SJCRH30 (cell line): ENCODE measurements at places on chromosomes 11 and 22.

DNA sequence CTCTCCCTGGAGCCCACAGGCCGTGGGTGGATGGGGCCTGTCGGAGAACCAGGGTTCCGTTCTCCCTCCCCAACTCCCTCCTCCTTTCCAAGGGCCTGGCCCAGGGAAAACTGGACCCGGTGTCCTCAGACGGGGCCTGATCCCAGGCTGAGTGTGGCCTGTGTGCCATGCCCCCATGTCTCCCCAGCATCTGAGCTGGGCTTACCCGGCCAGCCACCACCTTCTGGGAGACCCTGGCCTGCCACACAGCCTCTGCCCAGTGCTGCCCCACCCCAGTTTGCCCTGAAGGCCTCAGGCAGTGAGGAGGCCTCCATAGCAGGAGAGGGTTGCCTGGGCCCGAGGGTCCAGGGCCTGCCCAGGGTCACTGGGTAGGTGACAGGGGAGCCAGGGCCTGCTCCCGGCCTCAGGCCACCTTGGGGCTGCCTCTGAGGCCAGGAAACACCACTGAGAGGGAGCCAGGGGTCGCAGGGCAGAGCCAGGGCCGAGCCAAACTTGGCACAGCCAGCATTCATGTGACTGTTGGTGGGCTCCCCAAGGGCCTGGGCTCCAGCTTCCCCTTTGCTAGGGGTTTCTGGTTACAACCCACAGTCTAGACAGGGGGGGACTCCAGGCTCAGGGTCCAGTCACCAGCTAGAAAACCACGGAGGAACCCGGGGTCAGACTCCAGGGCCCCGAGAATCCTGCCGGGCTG lies 590 bp upstream of the IFITM10 start:
- peak; percentile 36 for DNase-seq

GRCh38 chr22:19508024-19508776 lies 16.0 kb downstream of the CLDN5 start:
- DNase-seq, result no peak

- no peak for DNase-seq
Observed at GRCh38 chr22:46241396-46242007, 8.6 kb downstream of the CDPF1 start.

DNA sequence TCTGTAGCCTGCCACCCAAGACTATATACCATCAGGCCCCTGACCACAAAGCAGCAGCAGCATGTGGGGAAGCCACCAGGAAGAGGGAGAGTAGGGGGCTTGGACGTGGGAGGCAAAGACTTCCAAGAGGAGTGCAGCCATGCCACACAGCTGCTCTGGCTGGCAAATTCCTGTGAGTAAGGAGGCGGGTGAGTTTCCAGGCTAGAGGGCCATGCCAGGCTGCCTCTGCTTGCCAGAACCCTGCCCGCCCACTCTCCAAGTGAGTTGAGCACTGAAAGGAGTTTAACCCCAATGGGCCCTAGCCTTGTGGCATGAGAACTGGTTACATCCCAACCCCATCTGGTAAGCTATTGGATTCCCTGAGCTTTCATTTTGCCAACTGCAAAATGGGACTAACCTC lies 4.7 kb upstream of the DGAT2 start:
- no peak for DNase-seq

- DNase-seq, result peak; percentile 24
Observed at GRCh38 chr11:30317030-30317429, 5.9 kb upstream of the ARL14EP start.

DNA sequence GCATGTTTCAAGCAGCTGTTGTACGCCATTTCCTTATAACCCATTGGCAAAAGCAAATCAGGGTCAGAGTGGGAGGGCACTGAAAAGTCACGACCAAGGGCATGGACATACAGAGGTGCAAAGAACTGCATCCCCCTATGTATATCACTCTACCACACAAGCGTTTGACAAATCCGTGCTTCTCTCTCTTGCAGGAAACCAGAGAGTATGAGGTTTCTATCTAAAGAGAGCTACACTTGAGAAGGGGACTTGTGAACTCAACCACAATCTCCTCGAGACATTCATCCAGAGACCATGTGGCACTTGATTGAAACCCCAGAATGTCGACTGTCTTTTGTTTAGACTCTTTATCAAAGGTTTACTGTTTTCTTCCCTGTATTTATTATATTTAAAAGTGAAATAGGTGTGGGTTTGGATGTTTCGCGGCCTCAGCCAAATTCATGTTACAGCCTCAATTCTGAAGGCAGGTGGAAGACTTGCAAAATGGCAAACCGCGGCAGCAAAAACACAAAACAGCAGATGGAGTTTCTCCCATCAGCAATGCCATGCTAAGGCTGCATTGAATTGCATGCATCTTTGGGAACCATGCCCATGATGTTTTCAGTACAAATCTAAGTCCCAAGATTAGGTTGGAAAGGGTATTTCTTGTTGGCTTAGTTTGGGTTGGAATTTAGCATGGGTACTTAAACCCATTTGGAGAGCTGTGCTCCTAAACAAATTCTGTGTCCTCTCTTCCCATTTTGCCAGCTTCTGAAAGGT lies 48.8 kb upstream of the ASPHD2 start:
- DNase-seq, result no peak

DNA sequence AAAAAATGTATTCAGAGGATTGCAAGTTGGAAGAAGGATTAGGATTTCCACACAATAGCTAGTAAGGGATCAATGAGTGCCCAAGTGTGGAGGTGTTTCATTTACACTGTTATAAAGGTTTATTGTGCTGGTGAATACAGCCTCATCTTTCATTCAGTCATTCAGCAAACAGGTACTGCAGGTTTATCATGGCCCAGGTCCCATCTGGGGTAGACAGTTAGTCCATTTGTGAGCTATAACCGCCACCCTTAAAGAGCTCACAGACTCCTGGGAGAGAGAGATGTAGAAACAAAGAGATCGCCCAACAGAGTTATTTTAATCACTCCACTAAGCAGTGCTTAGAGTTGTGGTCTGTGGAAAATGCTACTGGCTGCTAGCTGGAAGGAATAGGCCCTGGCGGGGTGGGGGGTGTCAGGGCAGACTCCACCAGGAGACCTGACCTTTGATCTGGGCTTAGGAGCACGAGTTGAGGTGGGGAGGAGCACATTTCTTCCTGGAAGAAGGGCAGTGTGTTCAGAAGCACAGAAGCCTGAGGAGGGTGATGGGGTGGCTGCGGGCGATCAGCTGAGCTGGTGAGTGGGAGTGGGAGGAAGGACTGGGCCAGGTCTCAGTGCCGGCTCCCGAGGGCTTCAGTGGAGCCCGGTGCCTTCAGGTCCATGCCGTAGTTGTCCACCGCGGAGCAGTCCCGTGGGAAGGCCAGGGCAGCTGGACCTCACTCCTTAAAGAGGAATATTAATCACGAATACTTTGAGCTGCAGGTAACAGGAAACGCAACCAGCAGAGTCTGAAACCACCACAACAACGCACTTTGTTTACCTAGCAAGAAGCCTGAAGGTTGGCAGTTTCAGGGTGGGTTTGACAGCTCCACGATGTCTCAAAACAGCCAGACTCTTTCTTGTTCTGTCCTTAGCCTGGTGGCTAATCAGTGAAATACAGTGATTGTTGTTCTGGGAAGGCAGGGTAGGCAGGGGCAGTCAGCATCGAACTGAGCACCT lies 11.2 kb downstream of the TOM1 start:
- peak; percentile 30 for DNase-seq

- DNase-seq, result no peak
Observed at GRCh38 chr11:130653838-130654636, 205.6 kb downstream of the ADAMTS15 start.

GRCh38 chr11:121539000-121539399 lies 86.2 kb upstream of the SORL1-AS1 start:
- no peak for DNase-seq

DNA sequence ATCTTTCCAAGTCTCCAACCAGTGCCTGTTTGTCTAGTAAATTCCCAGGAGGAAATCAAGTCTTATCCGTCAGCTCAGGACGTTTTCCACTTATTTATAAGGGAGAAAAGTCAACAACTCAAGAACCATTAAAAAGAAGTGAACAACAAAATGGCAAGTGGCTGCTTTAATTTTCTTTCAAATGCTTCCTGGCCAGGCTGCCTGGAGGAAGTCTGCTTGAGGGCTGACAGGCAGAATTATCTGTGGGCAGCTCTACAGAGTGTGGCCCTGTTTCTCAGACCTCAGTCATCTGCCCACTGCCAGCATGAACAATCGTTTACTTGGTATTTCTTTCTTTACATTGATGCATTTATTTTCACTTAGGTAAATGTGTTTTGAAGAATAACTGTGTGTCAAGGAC lies 281.9 kb upstream of the ISX start:
- no peak for DNase-seq

DNA sequence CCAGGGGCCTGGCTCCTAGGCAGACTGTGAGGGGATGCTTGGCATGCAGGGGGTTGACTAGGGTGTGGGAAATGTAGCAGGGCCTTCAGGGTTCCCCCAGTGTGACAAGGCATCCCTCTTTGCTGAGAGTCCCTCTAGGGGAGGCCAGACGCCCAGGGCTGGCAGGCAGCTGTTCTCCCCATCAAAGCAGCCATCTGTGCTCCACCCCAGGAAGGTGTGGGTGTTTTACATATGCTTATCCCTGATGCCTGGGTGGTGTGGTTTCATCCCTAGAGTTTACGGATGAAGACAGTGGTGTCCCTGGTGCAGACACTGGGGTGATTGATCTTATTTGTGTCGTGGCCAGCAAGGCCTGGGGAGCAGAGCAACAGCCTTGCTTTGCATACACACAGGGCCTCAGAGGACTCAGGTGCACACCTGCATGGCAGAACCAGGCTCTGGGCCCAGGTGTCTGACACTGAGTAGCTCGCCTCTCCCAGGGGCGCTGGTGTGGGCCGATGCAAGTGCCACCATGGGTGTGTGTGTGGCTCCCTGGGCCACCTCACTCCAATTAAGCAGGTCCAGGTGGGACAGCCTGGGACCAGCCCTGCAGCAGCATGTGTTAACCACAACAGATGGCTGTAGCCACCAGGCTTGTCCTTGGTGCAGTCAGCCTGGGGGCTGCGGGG lies 74.2 kb downstream of the MED15 start:
- DNase-seq, result peak; percentile 34

DNA sequence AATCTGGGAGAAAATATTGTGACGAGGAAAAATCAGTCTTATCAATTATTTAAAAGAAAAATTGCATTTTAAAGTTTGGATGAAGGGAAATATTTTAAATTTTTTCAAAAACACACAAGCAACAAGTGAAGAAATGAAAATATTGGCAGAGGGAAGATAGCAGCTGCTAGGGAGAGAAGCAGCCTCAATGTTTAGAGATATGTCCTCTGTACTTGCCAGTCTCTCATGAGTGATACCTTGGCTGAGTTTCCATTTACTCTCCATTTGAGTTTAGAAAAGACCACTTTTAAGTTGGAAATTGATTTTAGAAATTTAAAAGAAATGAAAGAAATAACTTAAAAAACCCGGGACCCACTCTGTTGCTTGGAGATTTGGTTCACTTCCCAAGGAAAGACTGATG lies 88.6 kb upstream of the DBX1 start:
- peak; percentile 73 for DNase-seq

DNA sequence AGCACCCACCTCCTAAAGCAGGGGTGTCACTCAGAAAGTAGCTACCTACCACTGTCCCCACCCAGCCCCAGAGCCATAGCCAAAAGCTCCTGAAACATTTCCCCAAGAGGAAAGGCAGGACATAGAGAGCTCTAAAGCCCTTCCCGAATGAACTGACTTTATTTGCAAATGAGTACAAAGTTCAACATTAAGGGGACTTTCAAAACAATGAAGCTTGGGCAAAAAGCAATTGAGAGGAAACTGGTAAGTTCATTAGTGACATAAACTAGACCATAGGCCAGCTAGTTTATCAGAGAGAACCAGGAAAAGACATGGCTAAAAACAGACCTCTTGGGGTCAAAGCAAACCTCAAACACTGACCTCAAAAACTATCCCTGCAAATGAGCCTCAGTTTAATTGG lies 72.7 kb downstream of the IGLL5 start:
- DNase-seq, result no peak

DNA sequence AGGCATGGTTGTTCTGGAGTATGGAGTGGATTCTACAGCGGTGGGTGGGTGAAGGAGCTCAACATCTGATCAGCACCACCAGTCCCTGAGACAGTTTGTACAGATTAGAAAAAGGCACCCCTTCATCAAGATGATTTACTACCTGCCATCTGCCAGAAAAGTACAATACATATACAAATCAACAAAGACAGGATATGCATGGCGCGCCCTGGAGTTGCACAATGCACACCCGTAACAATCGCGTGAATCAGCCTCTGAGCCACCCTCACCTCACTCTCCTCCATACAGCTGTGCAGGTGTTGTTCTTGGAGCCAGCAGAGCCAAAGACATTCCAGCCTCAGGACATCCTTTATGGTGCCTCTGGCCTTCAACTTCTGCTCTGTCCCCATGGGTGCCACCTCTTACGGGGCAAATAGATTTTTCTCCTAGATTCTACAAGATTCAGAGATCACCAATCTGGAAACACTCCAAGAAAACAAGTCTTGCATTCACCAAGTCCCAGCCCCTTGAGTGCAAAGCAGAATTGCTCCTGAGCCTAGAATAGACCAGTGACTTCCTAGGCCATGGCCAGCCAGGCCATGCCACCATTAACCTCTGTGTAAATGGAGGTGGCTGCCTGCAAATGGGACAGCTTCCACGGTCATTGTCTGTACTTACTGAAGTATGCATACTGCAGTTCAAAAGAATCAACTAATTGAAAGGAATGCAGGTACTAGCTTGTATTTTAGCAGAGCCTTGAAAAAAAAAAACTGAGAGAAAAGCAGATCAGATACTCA lies 490.9 kb downstream of the SOX6 start:
- no peak for DNase-seq

DNA sequence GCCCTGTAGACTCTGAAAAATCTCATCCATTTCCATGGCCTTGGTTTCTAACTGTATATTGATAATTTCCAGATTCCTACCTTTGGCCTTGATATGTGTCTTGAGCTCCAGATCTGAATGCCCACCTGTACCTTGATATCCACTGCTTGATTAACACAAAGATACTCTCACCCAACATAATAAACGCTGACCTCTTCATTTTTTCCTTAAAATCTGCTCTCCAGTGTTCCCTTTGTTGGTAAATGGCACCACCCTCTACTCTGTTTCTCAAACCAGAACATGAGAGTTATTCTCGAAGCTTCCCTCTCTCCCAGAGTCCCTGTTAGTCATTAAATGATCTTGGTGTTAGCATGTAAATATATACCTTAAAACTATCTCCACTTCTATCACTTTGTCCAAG lies 13.4 kb downstream of the TUG1 start:
- DNase-seq, result no peak

GRCh38 chr22:17087498-17088131 lies 2.8 kb downstream of the IL17RA start:
- peak; percentile 92 for DNase-seq

- DNase-seq, result no peak
Observed at GRCh38 chr11:115322553-115323203, 181.5 kb downstream of the CADM1 start.

DNA sequence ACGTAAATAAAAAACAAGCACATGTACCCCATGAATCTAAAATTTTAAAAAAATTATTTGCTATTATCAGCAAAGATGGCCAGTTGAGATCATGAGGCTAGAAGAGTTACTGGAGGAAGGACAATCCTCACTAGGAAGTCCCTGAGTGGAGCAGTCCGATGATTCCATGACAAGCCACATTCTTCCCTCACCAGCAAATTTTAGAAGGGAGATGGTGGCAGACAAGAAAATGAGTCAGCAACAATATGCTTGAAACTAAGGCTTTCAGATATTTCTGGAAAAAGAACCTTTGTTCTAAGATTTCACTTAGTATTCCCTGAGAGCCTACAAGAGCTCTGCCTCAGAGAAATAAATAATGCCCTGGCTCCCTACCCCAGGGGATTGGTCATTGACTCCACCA lies 34.9 kb downstream of the P4HA3 start:
- DNase-seq, result no peak
